ENCODE measurements at places on chromosomes 16 and 17. TPM values are rescaled to one million over a fixed set of nuclear protein-coding genes. Genes with fewer than 3 reads are reported as not detected.
A peak's percentile ranks its signal among the peaks of the same experiment; 100 is the strongest.

The SPIRE2 gene
- 2.1 TPM for total RNA-seq

The KRTAP2-1 gene
- total RNA-seq: not detected

DNA sequence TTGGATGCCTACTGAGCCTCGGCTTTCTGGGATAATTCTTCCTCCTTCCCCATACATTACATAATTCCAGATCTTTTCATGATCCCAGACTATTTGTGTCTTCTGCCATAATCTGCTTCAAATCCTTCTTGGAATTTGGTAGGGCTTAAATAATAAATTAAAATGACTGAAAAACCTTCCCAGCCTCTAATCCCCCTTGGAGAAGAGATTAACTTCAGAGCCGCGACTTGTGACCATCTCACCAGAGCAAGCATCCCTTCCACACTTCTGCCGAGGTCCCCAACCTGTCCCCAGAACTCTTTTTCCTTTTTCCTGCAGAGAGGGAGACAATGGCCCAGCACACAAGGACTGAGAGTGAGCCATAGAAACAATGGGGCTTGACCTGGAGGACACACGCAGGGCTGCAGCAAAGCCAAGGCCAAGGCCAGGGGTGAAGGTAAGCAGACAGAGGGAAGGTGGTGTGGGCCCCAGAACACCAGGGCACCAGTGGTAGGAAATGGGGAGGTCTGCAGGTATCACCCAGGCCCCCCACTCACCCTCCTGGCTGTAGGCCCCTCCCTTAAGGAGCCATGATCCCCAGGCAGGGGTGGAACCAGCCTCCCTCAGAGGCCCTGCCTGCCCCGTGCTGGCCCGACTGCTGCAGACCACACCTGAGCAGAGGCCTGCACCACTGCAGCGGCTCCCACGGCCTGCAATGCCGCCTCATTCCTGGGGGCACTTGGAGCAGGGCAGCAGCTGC lies 9.6 kb upstream of the BCAR1 start:
- H3K27ac ChIP-seq: peak overlapping the region; percentile 42
- H3K4me3 ChIP-seq: no peak overlapping the region
- peak; percentile 12 for DNase-seq
- no peaks in the 10 kb centered on the region for H3K36me3 ChIP-seq
- H3K4me1 ChIP-seq: peaks cover 9% of the 10 kb centered on the region

DNA sequence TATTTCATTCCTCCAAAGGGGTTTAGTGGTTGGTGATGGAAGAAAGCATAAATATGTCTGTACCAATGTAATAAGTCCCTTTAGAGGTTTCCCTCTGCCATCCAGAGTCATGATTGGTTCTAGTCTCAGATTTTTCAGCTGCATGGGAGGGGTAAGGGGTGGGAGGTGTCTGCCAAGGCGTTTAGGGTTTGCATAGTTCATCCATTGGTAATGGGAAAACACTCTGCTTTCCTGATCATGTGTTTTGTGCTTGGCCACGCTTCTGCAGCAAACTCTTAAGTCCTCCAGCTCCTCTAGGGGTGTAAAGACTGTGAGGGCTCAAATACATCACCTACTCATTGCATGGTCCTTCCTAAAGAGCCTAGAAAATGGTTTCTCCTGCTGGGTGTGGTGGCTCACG lies 29.8 kb downstream of the LIG3 start:
- no peaks in the 10 kb centered on the region for H3K4me1 ChIP-seq
- DNase-seq: no peak
- no peak overlapping the region for H3K27ac ChIP-seq
- no peaks in the 10 kb centered on the region for H3K27me3 ChIP-seq

- H3K36me3 ChIP-seq: no peaks in the 10 kb centered on the region
- DNase-seq: no peak
- no peak overlapping the region for H3K4me3 ChIP-seq
- no peaks in the 10 kb centered on the region for H3K4me1 ChIP-seq
- H3K27ac ChIP-seq: no peak overlapping the region
Observed at GRCh38 chr17:4527566-4528125, 27.5 kb downstream of the MYBBP1A start.

DNA sequence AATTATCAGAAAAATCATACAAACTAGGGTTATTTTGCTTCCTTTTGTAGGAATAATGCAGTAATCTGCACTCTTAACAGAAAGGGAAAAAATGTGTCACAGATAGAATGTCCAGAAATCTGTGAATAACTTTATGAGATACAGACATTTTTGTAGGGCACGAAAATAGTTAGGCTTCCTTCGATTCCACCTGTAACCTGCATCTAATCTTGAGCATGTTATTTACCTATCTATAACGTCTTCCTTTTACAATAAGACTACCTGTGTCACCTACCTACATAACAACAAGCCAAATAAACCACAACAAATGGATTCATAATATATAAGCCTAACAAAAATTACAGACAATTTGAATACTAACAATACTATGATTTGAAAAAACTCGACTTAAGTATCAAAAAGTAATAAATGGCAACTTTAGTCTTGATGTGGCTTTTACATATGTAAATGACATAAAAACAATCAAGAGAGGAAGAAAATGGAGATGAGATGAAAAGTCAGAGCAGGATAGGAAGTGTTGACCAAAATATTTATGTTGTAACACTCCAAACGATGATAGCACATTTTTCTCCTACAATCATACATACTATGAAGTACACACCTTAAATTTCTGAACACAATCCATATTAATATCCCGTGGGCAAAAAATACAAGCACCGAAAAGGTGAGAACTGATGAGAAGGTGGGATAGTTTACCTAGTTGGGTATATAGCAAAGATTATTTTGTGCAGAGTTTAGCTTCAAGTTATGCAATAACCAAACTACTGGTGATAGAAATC lies 2.5 kb downstream of the STAT5B start:
- no peak overlapping the region for H3K4me3 ChIP-seq
- no peak for DNase-seq
- no peaks in the 10 kb centered on the region for H3K4me1 ChIP-seq
- H3K27ac ChIP-seq: peak overlapping the region; percentile 31
- H3K36me3 ChIP-seq: no peaks in the 10 kb centered on the region

DNA sequence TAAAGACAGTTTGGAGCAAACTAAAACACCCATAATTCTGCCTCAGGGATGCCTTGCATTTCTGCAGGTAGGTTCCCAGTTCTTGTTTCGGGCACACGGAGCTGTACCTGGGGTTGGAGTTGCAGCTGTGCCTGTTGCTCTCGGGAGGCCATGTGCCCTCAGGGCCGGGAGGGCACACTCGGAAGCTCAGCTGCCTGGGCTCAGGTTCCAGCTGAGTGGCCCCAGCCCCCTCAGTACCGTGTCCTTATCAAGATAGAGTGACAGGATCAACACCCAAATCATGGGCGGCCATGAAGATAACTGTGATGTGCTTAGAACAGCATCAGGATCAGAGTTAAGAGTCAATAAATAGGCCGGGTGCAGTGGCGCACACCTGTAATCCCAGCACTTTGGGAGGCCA lies 107.9 kb downstream of the SNX29 start:
- H3K27ac ChIP-seq: no peak overlapping the region
- no peaks in the 10 kb centered on the region for H3K27me3 ChIP-seq
- no peaks in the 10 kb centered on the region for H3K36me3 ChIP-seq
- no peak for DNase-seq

DNA sequence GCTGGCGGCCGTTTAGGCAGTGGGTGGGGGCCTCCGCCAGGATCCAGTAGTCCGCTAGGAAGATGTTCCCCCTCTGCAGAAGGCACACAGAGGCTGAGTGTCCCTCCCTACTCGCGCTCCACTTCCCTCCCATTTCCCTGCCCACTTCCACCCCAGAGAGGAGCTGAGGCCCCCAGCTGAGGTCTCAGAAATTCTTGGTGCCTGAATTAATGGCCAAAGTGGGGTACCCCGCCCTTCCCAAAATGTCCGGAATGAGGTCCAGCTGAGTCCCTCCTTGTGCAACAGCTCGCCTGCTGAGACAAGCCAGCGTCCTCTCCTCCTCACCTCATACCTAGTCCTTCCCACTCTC lies 7.9 kb downstream of the ALOXE3 start:
- no peak for DNase-seq
- H3K4me1 ChIP-seq: peaks cover 7% of the 10 kb centered on the region
- H3K36me3 ChIP-seq: no peaks in the 10 kb centered on the region
- H3K27ac ChIP-seq: no peak overlapping the region
- no peak overlapping the region for H3K4me3 ChIP-seq
- peaks cover 27% of the 10 kb centered on the region for H3K27me3 ChIP-seq

- no peak overlapping the region for H3K4me3 ChIP-seq
- H3K36me3 ChIP-seq: no peaks in the 10 kb centered on the region
- H3K27ac ChIP-seq: no peak overlapping the region
- H3K27me3 ChIP-seq: no peaks in the 10 kb centered on the region
- no peaks in the 10 kb centered on the region for H3K4me1 ChIP-seq
Observed at GRCh38 chr16:58222532-58223316, 24.8 kb upstream of the CSNK2A2 start.

- H3K4me3 ChIP-seq: no peak overlapping the region
- H3K36me3 ChIP-seq: no peaks in the 10 kb centered on the region
- DNase-seq: no peak
Observed at GRCh38 chr16:28098959-28099945, 35.7 kb upstream of the GSG1L start.

DNA sequence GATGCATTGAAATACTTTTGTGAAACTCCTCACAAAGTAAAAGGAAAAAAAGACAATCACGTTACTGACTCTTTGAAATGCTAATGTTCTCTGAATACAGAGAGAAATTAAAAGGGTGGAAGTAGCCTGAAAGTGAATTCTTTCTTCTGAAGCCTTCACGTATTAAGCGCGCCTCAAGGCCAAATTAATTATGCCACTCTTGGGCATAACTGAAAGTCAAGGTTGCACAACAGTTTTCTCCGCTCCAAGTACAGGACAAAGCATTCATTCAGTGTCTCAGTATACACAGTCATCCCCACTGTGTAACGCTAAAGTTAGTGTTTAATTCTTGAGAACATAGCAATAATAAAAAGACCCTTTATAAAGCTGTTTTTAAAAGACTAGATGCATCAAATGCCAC lies 21.5 kb downstream of the PARN start:
- no peaks in the 10 kb centered on the region for H3K4me1 ChIP-seq
- H3K27ac ChIP-seq: no peak overlapping the region
- DNase-seq: no peak
- no peaks in the 10 kb centered on the region for H3K36me3 ChIP-seq
- H3K27me3 ChIP-seq: no peaks in the 10 kb centered on the region

GRCh38 chr17:75697651-75698291 lies 23.5 kb upstream of the ITGB4 start:
- no peak overlapping the region for H3K27ac ChIP-seq
- no peaks in the 10 kb centered on the region for H3K27me3 ChIP-seq
- H3K4me1 ChIP-seq: no peaks in the 10 kb centered on the region
- H3K4me3 ChIP-seq: no peak overlapping the region
- DNase-seq: no peak

DNA sequence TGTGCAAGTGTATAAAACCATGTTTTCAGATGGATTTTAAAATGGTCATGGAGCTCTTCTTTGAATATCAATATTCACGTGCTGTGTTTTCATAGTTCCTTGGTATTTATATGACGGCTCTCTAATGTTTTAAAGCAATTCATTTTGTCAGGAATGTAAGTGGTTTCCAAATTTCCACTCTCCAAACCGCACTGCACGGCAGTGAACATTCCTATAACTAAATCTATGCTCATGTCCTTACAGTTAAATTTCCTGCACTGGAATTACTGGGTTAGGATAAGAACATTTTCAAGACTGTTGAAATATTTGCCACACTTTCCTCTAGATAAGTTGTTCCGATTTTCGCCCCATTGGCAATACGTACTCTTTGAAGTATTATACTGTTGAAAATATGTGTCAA lies 398.9 kb downstream of the PMP22 start:
- H3K4me1 ChIP-seq: no peaks in the 10 kb centered on the region
- H3K27me3 ChIP-seq: no peaks in the 10 kb centered on the region
- no peak overlapping the region for H3K4me3 ChIP-seq
- H3K36me3 ChIP-seq: no peaks in the 10 kb centered on the region

GRCh38 chr16:1991948-1992703 lies 2.4 kb downstream of the SYNGR3 start:
- no peaks in the 10 kb centered on the region for H3K36me3 ChIP-seq
- no peak overlapping the region for H3K27ac ChIP-seq
- H3K27me3 ChIP-seq: peaks cover 14% of the 10 kb centered on the region

- no peak for DNase-seq
- no peaks in the 10 kb centered on the region for H3K27me3 ChIP-seq
- no peak overlapping the region for H3K27ac ChIP-seq
- H3K4me1 ChIP-seq: no peaks in the 10 kb centered on the region
- H3K4me3 ChIP-seq: no peak overlapping the region
- H3K36me3 ChIP-seq: no peaks in the 10 kb centered on the region
Observed at GRCh38 chr16:53964145-53964790, 260.3 kb downstream of the FTO start.
